ENCODE measurements at places on chromosomes 16 and 17. TPM values are rescaled to one million over a fixed set of nuclear protein-coding genes. Genes with fewer than 3 reads are reported as not detected.

DNA sequence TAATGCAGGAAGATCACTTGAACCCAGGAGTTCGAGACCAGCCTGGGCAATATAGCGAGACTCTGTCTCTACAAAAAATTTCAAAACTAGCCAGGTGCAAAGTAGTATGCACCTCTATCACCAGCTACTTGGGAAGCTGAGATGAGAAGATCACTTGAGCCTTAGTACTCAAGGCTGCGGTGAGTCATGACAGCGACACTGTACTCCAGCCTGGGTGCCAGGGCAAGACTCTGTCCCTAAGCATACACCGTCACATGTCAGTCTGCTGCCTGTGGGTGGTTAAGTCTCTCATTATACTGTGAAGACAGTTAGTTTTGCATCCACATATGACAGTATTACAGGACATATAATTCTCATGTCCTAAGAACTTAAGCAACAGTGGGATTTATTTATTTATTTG is 21.8 kb downstream of the NMRAL1 start:
- DNase-seq: no peak

Gene C16orf92
- not detected for polyA plus RNA-seq

GRCh38 chr17:64051153-64051552 is 30.7 kb upstream of the ICAM2 start:
- no peak for DNase-seq

DNA sequence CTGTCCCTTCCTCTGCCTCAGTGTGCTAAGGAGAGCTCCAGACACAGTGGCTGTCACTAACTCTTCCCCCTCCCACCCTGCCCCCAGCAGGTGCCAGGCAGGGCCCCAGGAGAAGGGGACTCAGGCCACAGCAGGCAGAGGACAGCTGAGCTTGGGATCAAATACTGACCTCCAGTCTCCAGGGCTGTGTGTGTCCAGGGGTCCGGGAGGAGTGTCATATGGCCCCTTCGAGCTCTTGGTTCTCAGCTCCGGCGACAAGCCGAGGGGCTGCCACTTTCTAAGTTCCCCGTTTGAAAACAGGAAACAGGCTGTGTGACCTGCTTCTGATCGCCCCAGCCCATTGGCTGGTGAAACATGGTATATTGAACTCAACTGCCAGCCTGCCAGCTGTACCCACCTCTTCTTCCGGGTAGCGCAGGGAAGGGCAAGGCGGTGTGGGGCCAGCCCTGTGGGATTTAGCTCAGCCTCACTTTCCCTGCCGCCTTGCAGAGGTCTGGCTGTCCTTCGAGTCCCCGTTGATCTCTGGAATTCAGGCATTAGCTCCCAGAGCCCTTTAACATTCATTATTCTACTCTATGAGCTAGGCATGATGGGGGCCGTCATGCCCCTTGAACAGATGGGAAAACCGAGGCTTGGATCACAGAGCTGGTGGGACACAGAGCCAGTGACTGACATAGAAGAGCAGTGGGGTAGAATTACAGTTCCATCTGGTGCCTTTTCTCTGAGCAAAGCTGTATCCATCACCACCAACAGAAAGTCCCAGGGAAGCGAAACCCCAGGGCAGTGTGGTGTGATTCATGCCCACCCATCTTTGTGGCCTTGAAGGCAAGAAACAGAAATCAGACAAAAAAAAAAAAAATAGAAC is at the start of gene SNX20:
SNX20 (minus strand) TSS at position 292 of the 865 bp plus-strand sequence. CDS start 3,786 bp downstream, outside the sequence.
- DNase-seq: no peak

DNA sequence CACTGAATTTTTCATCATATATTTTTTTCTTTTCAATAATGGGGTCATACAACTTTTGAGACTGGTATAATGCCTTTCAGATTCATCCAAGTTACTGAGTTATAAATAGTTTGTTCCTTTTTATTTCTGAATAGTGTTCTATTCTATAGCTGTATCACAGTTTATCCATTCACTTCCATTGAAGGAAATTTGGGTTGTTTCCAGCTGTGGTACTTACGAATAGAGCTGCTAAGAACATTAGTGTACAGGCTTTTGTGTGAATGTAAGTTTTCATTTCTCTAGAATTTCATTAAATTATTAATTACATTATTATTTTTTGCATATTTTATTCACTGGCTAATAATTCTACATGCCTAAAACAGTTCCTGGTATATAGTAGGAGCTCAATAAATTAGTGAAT is 52.9 kb downstream of the SNTB2 start:
- no peak for DNase-seq

GRCh38 chr17:77374170-77374936 is 233.6 kb downstream of the SEC14L1 start:
- peak; percentile 83 for DNase-seq

Gene CDH1
- polyA plus RNA-seq: 91.5 TPM

Gene COL1A1
- polyA plus RNA-seq: 397 TPM

Gene RIPOR1
- polyA plus RNA-seq: 112 TPM

DNA sequence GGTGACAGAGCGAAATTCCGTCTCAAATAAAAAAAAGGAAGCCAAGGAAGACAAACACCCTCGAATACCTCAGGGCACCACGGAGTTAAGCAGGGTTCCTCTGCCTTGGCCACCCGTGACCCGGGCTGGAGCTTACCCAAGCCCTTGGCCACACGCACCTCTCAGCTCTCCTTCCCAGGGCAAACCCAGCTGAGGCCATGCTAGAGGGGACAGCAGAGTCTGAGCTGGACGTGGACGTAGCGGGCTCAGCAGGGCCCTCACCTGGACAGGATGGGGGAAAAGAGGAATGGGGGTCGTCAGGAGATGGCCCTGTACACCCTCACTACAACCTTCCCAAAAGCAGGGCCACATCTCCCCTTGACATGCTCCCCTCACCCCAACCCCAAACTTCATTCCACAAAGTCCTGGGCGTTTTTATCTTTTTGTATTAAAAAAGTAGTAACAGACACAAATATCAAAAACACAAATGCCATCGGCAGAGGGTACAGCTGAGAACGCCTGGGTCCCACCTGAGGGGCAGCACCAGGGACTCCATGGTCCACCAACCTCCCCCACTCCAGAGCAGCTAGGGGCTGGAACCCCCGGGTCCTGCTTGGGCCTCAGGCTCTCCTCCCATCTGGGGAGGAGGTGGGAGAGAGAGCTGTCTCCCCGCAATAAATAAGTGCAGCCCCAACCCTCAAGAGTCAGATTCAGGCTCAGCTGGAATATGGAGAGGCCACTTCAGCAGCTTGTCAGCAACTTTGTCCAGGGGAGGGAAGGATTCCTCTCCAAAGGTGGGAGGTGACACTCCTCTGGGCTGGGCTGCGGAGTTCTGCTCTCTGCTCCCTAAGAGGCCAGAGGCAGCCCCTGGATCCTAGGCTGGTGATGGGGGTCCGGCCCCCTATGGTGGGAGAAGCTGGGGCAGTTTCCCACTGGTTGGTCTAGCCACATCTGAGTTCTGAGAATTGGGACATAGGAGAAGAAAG is 11.9 kb downstream of the PER1 start:
- DNase-seq: no peak

GRCh38 chr17:50848711-50849110 is 13.3 kb downstream of the WFIKKN2 start:
- no peak for DNase-seq

DNA sequence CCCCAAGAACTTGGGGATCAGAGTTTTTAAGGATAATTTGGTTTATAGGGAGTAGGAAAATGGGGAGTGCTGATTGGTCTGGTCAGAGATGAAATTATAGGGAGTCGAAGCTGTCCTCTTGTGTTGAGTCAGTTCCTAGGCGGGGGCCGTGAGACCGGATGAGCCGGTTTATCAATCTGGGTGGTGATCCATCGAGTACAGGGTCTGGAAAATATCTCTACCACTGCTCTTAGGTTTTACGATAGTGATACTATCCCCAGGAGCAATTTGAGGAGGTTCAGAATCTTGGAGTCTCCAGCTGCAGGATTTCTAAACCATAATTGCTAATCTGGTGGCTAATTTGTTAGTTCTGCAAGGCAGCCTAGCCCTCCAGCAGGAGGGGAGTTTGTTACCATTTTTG is 403.4 kb downstream of the CDH11 start:
- no peak for DNase-seq

DNA sequence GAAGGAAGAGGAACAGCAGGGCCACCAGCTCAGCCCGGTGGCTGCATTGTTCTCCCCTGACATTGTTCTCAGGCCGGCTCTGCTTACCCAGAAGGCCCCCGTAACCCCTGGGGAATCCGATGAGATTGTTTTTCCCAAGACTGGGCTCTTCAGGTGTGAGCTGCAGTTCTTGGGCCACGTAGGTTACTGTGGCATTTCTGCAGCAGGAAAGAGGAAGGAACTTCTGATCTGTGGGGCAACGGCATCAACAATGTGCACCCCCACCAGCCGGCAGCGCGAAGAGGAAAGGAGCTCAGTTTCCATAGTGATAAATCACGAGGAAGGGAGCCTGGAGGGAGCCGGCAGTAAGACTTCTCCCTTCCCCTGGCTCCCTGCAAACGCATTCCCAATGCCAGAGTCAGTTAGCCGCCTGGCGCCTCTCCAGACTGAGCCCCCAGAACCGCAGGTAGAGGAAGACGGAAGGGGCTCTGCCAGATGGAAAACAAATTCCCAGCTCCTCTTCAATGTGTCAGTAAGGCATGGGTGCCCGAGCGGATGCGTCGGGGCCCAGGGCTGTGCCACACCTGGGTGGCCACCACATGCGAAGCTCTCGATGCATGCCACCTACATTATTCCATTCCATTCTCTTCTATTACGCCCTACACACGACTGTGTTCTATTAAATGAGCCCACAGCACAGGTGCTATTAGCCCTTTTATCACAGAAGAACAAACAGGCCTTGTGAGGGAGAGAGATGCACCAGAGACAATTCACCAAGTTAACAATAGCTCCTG is 21.5 kb upstream of the PECAM1 start:
- DNase-seq: peak; percentile 48

DNA sequence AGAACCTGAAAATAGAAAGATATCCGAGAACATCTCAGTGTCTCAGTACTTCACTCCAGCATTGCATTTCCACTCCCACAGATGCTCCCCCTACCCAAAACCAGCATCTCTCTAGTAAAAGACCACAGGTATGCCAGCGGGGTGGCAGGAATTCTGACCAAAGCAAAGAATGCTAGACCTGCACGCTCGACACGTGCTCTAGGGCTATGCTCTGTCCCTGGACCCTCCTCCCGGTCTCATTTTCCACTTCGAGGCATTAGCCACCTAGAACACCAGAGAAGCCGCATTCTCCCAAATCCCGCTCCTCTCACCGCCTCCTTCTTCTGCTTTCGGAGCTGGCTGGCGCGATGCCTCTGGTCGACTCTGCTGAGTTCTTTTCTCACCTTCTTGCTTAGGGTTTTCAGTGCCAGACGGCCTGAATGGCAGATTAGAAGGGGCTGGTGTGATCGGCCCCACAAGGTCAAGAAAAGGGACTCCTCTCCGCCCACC is 487 bp downstream of the TSR1 start:
- no peak for DNase-seq

Gene HASPIN
- polyA plus RNA-seq: 4.4 TPM

Gene WNT3
- polyA plus RNA-seq: 1.7 TPM

GRCh38 chr16:77827032-77827431 is 38.7 kb downstream of the VAT1L start:
- no peak for DNase-seq

- no peak for DNase-seq
Observed at GRCh38 chr16:47873434-47873833, 282.4 kb downstream of the ABCC12 start.

Gene CRISPLD2
- 6.1 TPM for polyA plus RNA-seq

Gene SLC47A1
- 27.3 TPM for polyA plus RNA-seq

GRCh38 chr16:88442383-88442726 is 10.7 kb upstream of the ZFPM1 start:
- DNase-seq: no peak

GRCh38 chr17:2312736-2313135 is 9.0 kb downstream of the SRR start:
- no peak for DNase-seq

Gene C16orf95
- 5.6 TPM for polyA plus RNA-seq

GRCh38 chr16:26963109-26963508 is 103.6 kb upstream of the C16orf82 start:
- no peak for DNase-seq

DNA sequence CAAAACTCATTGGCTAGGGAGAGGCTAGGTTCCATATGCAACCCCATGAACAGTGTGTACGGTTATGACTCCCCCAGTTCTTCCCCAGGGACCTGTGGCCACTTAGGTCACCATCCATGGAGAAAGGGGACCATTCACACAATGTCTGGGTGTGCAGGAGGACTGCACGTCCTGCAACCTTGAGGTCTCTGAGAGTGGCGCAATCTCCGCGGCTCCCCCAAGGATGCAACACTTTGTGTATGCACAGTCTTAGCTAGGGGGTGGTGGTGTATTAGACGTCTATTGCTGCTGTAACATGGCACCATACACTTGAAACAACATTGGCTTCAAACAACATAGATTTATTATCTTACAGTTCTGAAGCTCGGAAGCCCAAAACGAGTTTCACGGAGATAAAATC is 65.6 kb upstream of the CBX4 start:
- DNase-seq: no peak

Measured in left kidney (tissue), 8 donors.